ENCODE measurements at places on chromosomes 6 and 20. TPM values are rescaled to one million over a fixed set of nuclear protein-coding genes. Genes with fewer than 3 reads are reported as not detected.

The ELOVL5 gene
- 21.2 TPM for total RNA-seq

DNA sequence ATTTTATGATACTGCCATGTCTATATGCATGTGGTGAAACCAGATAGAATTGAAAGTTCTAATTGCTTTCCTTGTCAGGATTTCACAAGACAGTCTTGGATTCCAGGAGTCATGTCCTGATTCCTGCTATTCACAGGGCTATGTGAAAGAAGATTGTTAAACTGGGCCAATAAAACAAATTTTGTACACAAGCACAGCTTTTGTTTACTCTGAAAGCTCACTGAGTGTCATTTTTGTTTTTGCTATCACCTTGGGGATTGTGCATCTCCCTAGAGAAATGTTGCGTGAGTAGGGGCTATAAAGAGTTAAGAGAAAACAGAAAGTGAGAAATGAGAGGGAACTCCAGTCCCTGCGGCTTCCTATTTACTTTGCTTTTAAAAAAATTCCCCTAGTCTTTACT lies 627.5 kb downstream of the PKHD1 start:
- DNase-seq, result no peak

The TFAP2D gene
- not detected for total RNA-seq

GRCh38 chr20:58182521-58183140 lies 45.8 kb downstream of the ANKRD60 start:
- DNase-seq, result no peak

DNA sequence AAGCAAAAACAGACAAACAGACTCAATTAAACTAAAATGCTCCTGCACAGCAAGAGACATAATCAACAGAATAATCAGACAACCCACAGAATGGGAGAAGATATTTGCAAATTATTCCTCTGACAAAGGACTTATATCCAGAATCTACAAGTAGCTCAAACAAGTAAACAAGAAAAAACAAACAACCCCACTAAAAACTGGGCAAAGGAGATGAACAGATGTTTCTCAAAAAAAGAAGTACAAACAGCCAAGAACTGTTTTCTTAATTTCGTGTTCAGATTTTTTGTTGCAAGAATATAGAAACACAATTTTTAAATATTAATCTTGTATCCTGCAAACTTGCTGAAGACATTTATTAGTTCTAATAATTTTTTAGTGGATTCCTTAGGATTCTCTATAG lies 274.1 kb downstream of the BCKDHB start:
- no peak for DNase-seq

- DNase-seq, result no peak
These were observed 139.8 kb downstream of the KHDC1L start for GRCh38 chr6:73085443-73085871.

DNA sequence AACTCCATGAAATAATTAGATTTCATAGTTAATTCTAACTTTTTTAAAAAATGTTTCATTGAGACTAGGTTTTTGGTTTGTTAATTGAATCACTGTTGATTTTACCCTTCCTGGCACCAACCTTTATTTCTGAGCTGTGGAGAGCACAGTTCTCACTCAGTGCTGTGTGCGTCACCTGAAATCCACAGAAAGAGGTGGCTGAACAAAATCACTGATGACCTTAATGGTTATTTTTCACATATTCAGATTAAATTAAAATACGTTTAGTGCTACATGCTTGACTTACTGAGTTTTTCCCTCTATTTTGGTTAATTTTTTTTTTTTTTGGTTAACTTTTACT lies 89.4 kb downstream of the SLC16A10 start:
- DNase-seq, result no peak

- DNase-seq, result no peak
These were observed 39.5 kb downstream of the TGM3 start for GRCh38 chr20:2335096-2335870.

The SLC22A7 gene
- not detected for total RNA-seq

The NELFCD gene
- total RNA-seq, result 35.6 TPM

- no peak for DNase-seq
These were observed 71.9 kb upstream of the TOP1 start for GRCh38 chr20:40956542-40957264.

The PRIM2 gene
- total RNA-seq, result 4.2 TPM
